ENCODE measurements at places on chromosomes 2 and 18.
A peak's percentile ranks its signal among the peaks of the same experiment; 100 is the strongest.

DNA sequence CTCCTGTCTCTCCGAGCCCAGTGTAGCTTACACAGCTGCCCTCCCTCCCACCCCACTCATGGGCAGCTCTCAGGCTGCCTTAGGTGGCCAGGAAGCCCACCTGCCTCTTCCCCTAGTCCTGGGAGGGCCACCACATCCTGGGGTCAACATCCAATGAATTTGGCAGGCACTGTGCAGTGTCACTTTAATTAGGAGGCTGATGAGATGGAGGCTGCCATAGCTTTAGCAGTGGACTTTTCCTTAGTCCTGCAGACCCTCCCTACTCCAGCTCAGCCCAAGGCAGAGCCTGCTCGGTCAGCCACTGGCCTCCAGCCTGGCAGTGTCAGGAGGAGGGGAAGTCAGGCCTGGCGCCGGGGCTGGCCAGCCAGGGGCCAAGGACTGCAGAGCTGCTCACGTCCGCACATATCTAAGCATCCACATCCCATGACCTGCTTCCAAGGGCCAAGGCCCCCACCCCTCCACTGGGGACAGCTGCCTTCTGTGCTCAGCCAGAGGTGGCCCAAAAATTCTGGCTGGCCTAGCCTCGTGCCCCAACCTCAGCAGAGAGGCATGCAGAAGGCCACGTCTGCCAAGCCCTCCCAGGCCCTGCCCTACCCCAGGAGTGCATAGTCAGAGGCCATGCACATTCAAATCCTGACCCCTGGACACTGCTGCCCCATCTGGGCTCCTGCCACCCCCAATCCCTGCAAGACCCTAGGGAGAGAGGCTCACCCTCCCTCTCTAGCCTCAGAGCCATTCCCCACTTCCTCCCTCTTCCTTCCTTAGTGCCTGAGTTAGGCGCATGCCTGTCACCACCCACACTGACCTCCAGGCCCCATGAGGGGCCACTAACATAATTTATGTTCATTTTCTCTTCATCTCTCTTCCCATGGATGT is 33.1 kb downstream of the ADRA2B start:
- DNase-seq: no peak

DNA sequence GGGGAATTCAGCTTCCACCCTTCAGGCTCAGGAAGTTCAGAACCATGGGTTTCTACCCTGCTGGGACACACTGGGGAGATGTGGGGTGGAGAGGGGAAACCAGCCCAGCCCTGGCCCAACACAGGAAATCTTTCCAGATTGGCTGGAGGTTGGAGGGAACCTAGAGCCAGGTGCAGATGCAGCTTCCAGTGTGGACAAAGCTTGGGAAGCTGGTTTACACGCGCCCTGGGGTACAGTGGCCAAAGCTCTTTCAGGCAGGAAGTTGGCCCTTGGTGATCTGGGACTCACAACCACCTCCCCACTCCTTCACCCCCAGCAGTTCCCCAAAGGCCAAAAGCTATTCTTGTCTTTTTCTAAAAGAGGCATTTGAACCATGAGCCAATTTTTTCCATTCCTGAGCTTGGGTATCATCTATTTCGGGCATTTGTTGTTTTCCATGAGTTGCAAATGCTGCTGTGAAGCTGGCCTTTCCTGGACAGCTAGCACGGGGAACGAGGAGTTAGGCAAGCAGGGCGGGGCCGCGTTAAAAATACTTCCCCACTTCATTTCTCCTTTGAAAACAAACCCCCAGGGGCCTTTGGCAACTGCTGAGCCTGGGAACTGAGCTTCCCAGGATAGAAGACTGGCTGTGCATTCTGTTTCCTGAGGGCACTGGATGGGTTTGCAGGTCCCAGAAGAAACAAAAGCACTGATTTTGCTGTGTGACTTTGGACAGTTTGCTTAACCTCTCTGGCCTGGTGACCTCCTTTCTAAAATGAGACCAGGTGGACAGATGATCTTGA is 3.1 kb upstream of the ARID5A start:
- no peak for DNase-seq

GRCh38 chr2:229980431-229981184 is 58.3 kb downstream of the FBXO36 start:
- DNase-seq: no peak

- DNase-seq: no peak
These were observed 589.1 kb upstream of the CDH2 start for GRCh38 chr18:28766027-28766426.

- no peak for DNase-seq
These were observed 893.2 kb upstream of the CRIM1 start for GRCh38 chr2:35462226-35462998.

- no peak for DNase-seq
These were observed 9.1 kb downstream of the SP9 start for GRCh38 chr2:174343623-174344455.

DNA sequence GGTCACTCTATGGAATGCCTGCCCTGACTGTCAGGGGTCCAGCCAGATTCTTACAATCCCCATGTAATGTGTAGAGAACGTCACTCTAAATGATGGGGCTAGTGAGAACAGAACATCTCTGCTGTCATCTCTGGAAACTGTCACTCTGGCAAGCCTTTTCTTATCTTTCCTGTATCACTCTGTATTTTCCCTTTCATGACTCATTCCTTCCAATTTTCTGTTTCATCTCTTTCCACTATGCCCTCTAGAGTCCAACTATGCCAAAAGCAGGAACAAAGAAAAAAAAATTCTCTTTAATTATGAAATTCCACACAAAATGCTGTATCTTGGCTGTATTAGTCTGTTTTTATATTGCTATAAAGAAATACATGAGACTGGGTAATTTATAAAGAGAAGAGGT is 608.8 kb downstream of the ADCYAP1 start:
- no peak for DNase-seq

GRCh38 chr2:219679041-219679440 is 51.6 kb downstream of the SLC4A3 start:
- DNase-seq: no peak

DNA sequence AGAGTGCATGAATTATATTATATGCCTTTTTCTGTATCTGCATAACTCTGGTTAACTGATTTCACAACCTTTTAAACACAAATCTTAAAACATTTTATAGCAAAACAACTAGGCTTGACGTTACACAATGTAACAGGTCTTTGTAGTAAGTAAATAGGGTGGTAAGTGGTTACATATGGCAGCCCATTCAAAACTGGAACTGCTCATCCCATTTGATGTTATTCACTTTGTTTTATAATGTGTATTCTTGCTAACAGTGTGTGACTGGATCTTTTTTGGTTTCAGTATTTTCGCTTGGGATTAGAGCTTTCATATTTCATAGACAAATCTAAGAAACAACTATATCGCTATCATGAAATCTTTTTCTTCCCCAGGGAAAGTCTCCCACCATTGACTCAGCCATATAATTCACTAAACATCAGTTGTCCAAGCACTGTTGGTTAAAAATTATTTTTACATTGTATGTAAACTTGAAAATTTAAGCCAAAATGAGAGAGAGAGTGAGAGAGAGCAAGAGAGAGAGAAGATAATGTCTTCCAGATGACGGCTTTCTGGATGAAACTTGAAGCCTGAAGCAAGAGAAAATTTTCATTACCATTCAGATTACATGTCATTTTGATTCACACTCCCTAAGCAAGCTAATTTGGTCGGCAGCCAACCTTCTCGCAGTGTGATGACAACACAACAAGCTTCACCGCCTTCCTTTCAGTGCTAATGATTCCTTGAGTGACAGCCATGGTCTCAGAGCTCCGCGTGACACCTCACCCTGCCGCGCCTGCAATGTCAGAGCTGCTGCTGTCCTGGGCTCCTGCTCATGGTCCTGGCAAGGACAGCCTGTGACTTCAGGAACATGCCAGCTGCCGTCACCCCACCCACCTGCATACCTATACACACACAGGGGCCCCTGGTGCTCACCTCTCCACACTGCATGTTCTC is 946.9 kb upstream of the SOX11 start:
- peak; percentile 7 for DNase-seq

DNA sequence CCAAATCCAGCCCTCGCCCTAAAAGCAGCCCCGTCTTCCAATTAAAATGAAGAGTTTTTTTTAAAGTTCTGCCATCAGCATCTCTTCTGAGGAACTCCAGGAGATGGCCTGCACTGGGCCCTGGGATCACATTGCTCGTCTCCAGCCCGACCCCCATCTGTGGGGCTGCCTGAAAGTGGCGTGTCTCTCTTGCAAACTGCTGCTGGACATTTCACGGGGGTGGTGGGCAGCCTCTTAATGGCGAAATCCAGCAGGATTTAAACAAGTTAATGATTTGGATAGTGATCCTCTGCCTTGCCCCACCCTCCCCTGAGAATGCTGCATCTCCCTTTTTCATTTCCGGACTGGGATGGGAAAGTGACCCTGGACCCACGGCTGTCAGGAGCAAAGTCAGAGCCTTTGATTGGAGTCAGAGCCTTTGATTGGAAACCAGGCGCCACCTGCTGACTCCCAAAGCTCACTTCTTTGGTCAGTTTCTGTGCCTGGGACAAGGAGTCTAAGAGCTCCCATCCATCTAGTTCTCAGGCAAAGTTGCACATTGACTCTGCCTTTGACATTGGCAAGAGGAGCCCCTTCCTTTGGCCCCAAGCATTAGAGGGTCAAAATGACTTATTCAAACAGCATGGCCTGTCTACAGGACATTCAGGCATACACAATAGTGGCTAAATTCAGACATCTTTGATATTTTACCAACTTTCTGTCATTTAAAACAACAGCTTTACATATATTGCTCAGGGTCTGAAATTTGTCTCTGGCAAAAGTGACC is 155.2 kb downstream of the SH3BP4 start:
- DNase-seq: peak; percentile 27

- DNase-seq: no peak
These were observed 18.0 kb upstream of the DAPL1 start for GRCh38 chr2:158777077-158777476.

GRCh38 chr2:169116327-169116726 is 47.0 kb downstream of the DHRS9 start:
- DNase-seq: no peak

Measured in NCI-H1417 treated with DMSO at 0.1 percent for 48 hours (cell line).